ENCODE measurements at places on chromosomes 11 and 22.

DNA sequence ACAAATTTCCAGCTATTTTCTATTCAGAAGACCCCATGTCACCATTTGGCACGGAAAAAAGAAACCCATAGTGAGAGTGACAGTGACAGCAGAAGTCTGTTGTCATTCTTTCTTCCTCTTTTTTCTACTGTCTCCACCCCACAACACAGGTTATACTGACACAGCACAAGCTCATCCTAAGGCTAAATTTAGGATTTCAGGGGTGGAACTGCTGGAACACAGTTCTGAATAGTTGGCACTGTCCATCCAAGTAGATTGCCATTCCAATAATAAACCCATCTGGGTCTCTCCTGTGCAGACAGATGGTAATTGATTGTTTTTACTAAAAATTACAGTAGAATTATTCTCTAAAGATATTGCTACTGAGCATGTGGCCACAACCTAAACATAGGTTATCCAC lies 95.2 kb upstream of the C11orf87 start:
- H3K4me1 ChIP-seq = no peaks in the 10 kb centered on the region
- H3K4me3 ChIP-seq = no peak overlapping the region
- DNase-seq = no peak

- H3K36me3 ChIP-seq = no peaks in the 10 kb centered on the region
- no peak for DNase-seq
- H3K27ac ChIP-seq = no peak overlapping the region
- H3K4me1 ChIP-seq = no peaks in the 10 kb centered on the region
- H3K27me3 ChIP-seq = no peaks in the 10 kb centered on the region
These were observed 121.5 kb downstream of the KCNQ1OT1 start for GRCh38 chr11:2577991-2578928.

DNA sequence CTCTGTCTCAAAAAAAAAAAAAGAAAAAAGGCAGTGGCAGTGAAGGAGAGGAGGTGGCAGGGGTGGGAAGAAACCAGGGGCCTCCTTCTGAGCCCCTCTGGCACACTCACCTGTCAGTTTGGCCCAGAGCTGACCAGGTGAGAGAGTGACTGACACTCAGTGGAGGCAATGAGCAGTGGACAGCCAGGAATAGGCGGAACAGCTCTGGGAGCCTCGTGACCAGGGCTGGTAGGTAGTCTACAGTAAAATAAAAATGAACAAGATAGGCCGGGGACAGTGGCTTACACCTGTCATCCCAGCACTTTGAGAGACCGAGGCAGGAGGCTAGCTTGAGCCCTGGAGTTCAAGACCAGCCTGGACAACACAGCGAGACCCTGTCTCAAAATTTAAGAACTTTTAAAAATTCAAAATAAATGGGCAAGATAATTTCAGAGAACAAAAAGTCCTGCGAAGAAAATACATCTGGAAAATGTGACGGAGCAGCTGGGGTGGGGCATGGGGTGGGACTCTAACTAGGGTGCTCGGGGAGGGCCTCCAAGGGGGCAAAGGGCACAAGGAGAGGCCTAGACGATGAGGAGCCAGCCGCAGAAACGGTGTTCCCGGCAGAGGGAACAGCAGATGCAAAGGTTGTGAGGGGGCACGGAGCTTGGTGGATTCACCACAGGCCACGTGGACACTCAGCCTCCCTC lies 3.8 kb upstream of the PDXP start:
- H3K36me3 ChIP-seq = no peaks in the 10 kb centered on the region
- H3K27me3 ChIP-seq = no peaks in the 10 kb centered on the region
- H3K4me3 ChIP-seq = no peak overlapping the region
- no peaks in the 10 kb centered on the region for H3K4me1 ChIP-seq
- H3K27ac ChIP-seq = no peak overlapping the region

- no peak for DNase-seq
- no peak overlapping the region for H3K27ac ChIP-seq
- no peaks in the 10 kb centered on the region for H3K4me1 ChIP-seq
- H3K36me3 ChIP-seq = no peaks in the 10 kb centered on the region
These were observed 101.6 kb downstream of the CHST1 start for GRCh38 chr11:45563810-45564209.

- H3K4me3 ChIP-seq = no peak overlapping the region
- no peaks in the 10 kb centered on the region for H3K36me3 ChIP-seq
- H3K27ac ChIP-seq = no peak overlapping the region
- H3K27me3 ChIP-seq = no peaks in the 10 kb centered on the region
These were observed 91.5 kb downstream of the RTL6 start for GRCh38 chr22:44406341-44407170.

All from Panc1 (cell line).